ENCODE measurements at places on chromosomes 6 and 20.

GRCh38 chr6:129966125-129966524 is 52.3 kb upstream of the L3MBTL3 start:
- no peak for ATAC-seq

DNA sequence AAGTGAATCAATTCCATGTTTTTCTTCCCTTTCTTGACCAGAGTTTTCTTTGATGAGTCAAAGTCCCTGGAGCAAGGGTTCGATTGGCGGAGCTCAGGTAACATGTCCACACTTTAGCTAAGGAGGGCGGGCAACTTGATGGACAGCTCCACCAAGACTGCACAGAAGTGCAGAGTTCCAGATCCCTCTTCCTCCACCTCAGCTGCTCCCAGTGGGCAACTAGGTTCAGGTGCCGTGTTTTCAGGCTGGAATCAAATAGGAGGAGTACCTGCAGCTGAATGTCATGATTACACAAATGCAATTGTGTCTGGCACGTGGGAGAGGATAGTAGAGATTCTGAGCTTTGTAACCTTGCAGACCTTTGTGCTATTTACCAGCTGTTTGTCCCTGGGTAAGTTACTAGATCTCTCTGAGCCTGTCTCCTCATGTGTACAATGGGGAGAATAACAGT is 1.9 kb upstream of the ELMO2 start:
- no peak for ATAC-seq

DNA sequence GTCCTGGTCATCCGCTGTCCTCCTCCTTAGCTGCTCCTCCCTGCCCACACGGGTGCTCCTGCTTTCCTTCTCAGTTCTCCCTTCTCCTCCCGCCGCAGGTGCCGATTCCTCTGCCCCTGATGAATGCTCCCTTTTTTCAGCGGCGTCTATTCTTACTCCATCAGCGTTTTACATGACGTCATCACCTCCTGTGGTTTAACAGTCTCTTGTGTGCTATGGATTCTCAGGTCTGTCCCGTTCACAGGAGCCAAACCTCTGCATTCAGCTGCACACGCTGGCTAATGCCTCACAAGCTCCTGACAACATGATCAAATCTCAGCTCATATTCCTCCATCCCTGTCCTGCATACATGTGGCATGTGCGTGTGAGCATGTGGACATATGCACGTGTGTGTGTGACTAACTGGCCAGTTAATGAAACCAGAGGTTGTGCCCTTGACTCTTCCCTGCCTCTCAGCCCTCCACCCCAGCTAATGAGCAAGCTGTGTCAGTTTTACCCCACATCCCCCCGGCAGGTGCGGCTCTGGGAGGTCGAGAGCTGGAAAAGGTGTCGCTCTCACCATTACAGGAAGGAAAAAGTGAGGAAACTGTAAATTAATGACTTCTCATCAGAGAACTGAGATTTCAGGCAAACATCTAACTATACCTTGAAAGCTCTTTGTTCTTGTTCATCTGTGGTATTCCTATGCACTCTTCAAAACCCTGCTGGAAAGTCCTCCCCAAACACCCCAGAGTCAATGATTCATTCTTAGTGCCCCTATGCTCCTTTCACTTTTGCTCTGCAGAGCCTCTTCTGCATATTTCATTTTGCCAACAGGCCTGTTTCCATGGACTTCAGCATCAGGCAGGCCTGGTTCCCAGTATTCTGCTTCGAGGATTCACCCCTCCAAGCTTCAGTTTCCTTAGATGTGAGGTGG is 163.1 kb downstream of the TTLL2 start:
- ATAC-seq, result no peak

DNA sequence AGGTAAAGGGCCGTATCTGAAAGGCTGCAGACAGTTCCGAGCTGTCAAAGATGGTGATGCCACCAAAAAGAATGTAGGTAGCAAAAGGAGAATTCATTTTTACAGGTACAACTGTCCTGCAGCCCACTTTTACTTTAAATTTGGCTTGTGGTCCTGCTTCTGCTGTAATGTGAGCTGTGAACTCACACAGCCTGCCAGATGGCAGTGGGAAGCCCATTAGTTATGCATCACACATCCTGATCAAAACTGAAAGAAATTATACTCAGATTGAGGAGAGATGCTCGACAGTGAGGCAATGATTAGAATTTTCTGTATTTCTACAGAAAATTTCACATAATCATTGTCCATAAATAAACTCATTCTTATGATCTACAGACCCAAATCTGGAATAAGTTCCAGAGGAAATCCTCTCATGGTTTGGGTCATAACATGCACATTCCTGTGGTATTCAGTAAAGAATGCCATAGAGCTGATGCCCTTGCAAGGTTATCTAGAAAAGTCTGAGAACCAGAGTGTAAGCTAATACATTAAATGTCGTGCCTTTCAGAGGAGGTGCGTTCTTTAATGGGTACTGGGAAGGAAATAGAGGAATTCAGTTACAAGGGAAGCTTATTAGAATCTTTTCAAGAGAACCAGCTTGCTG is 23.9 kb upstream of the E2F3 start:
- no peak for ATAC-seq

GRCh38 chr6:3876866-3877265 is 27.7 kb downstream of the FAM50B start:
- no peak for ATAC-seq

DNA sequence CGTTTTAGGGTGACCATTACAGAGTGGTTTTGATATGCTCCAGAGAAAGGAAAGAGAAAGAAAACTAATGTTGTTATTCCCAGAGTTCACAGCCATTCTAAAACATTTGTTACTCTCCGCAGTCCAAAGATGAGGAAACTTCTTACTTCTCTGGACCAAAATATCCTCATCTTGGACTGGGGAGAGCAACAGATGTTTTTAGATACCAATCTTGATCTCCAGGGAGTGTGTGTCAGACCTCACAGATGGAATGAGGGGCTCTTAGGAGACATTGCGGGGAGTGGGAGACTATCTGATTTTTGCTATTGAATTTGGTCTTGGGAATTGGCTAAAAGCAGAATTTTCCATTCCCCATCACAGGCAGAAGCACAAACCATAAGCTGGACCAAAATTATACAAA is 110.8 kb downstream of the TNFAIP3 start:
- no peak for ATAC-seq

- ATAC-seq, result no peak
Measured at GRCh38 chr6:56668158-56668557, 25.5 kb upstream of the DST start.

GRCh38 chr6:153231048-153231646 is 100.1 kb upstream of the RGS17 start:
- ATAC-seq, result peak; percentile 47

- ATAC-seq, result peak; percentile 56
Measured at GRCh38 chr20:51886891-51887608, 84.7 kb upstream of the SALL4 start.

- ATAC-seq, result no peak
Measured at GRCh38 chr6:51477711-51478311, 609.6 kb downstream of the PKHD1 start.

- peak; percentile 74 for ATAC-seq
Measured at GRCh38 chr20:25539742-25540672, 45.3 kb downstream of the NINL start.

- peak; percentile 98 for ATAC-seq
Measured at GRCh38 chr6:90025523-90026061, 131.3 kb downstream of the GJA10 start.

Data from motor neuron (in vitro differentiated cells).